ENCODE measurements at places on chromosomes 2 and 18.

DNA sequence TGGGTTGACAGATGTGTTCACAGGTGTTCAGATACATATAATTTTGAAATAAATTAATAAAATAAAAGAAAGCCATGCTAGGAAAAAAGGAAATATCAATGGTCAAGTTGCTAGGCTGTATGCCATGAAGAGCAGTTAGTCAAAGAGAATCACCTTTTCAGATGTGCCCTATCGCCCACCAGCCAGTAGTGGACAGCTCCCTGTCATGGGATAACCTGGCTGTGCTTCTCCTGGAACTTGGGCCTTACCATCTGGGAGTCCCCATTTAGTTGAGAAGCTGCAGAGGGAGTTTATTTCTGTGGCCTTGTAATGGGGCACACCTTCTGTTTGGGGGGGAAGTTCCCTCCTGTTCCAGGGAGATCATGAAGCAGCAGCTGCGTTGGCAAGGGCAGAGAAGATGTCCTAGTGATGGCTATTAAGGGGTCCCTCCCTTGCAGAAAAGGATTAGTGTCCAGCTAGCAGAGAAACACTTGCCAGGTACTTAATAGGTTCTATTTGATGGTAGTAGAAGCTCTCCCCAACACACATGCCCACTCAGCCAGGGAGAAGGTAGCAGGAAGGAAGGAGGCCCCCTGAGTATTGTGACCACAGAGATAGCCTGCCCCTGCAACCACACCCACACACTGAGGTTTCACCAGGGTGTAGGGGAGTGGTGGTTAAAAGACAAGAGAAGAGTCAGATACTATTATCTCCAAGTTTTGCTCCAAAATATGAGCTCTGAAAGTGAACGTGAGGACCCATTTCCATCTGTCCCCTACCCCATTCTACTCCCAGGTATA lies 117.7 kb downstream of the B3GNT2 start:
- DNase-seq: no peak

GRCh38 chr18:74420481-74420880 lies 36.6 kb downstream of the DIPK1C start:
- no peak for DNase-seq

- no peak for DNase-seq
These were observed 4.7 kb downstream of the RAB3GAP1 start for GRCh38 chr2:135056790-135057189.

GRCh38 chr18:41266616-41267015 lies 688.4 kb upstream of the PIK3C3 start:
- DNase-seq: no peak

- peak; percentile 41 for DNase-seq
These were observed 27.9 kb downstream of the RMND5A start for GRCh38 chr2:86747711-86748639.

DNA sequence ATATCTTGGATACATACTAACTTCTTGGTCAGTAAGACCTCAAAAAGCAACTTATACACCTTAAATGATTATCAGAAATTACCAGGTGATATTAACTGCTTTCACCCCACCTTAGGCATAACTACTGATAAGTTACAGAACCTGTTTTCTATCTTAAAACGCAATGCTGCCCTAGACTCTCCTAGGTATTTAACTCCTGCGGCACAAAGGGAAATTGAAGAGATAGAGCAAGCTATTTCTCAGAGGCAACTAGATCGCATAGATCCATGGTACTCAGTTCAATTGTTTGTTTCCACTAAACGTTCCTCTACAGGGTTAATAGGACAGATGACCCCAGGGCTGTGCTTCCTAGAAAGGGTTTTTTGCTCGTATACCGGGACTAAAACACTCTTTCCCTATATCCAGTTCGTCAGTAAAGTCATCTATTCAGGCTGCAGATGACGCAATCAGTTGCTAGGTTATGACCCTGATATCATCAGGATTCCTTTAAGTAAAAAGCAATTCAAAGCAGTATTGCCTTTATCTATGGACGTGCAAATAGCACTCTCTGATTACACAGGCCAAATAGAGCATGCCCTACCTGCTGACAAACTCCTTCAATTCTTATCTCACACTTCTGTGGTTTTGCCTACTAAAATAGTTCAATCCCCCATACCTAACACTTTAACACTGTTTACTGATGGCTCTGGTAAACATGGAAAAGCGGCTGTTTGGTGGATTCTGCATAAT lies 62.3 kb upstream of the MYO3B start:
- no peak for DNase-seq

- DNase-seq: no peak
These were observed 71.6 kb upstream of the MYCN start for GRCh38 chr2:15868704-15869103.

DNA sequence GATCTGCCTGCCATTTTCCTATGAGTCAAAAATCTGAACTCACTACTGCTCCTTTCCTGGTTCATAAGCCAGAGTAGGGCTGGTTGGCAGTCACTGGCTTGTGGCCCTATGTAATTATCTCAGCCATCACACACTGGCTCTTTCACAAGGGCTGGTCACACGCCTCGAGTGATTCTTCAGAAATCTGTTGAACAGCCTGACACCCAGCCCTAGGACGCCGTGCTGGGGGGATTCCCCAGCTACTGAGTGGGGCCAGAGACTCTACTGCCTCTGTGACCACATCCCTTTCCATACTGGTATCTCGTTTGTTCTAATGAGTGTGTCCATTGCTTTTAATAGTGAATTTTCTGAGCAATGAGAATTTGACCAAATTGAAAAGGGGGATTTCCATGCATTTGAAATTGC lies 45.8 kb upstream of the RBM44 start:
- DNase-seq: no peak

DNA sequence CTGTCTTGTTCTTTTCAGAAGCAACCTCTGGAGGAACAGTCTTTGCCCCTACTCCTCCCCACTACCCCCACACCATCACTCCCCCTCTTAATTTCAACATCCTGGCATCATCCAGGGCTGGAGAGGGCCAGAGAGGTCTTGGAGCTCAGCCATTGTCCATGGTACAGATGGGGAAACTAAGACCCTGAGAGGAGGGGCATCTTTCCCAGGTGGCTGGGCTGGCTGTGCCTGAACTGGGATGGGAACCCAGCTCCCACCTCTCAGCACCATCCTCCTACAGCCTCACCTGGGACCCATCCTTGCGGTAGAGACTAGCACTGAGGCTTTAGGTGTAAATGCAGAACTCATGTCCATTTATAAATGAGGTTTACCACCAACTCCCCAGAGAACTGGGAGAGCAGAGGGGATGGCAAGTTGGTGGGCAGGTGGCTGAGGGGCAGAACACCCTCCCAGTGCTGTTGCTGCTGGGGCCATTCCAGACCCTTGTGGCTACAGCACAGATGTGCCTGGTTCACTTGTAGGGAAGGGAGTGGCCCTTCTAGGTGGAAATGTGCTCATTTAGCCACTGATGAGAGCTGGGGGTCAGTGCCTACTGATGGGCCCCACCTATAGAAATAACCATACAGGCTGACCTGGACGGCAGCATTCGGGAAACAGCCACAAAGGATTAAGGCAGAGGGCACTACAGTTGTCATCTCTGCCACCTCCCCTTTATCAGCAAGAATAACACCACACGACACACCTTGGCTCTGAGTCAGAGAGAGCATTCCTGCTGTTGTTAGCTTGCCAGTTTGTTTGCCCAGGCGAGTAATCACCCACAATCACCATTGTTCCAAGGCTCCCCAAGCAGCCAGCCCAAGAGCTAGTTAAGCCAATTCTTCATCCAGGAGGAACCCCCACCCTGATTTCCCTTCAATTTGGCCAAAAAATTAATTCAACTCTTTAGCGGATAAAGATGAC lies 2.1 kb downstream of the MLPH start:
- peak; percentile 83 for DNase-seq

GRCh38 chr2:108825254-108825653 lies 38.7 kb downstream of the CCDC138 start:
- DNase-seq: no peak

- DNase-seq: peak; percentile 42
These were observed 884.8 kb downstream of the EPHA4 start for GRCh38 chr2:220687231-220687843.

DNA sequence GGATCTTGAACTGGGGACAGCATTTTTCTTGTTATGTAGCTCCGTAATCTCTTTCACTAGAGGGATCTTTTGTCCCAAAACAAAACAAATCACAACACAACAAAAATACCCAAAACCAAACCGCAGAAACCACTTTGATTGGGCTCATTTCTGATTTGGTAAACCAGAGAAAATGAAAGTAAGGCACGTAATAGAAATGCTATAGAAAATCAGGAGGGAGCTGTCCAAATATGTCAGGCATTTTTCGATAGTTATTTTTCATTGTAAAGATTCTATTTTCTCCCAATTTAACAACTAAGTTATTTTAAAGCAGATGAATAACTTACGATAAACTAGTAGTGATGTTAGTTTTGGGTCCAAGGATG lies 406.5 kb downstream of the XIRP2 start:
- no peak for DNase-seq

GRCh38 chr18:78396756-78397155 lies 582.9 kb upstream of the SALL3 start:
- no peak for DNase-seq

DNA sequence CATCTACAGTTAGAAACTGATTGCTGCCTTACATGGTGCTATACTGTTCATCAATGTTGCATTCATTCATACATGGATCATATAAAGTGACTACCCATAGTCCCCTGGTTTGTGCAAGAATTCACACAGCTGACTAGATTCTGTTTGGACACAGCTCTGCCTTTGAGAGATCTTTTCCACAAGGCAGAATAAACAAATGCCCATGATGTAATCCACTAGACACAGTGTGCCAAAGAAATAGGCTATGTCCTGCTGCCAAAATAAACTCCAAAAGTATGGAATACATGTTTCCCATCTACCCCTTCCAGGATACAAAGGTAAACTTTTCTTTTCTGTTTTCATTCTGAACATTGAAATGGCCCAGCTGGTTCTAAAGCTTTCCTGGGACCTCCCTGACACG lies 269.4 kb upstream of the CHAC2 start:
- no peak for DNase-seq
